ENCODE measurements at places on chromosomes 6 and 20.
A peak's percentile ranks its signal among the peaks of the same experiment; 100 is the strongest.

- DNase-seq: no peak
Observed at GRCh38 chr6:117728626-117729025, 53.4 kb downstream of the NUS1 start.

DNA sequence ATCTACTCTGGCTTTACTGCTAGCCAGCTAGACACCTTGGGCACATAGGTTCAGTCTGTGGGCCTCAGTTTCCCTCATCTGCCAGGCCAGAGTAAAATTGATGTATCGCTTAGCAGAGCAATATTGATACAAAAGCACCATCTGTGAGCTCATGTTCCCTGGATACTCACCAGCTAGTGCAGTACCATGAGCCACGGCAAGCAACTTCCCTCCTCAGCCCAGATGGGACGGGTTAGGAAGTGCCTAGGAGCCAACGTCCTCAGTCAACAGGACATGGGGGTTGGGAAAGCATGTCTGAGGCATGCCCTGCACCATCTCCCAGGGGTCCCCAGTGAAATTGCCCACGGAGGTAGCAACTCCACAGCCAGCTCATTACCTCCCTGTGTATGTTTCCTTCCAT lies 258.3 kb downstream of the ANKRD60 start:
- no peak for DNase-seq

GRCh38 chr6:17093686-17094085 lies 8.2 kb upstream of the STMND1 start:
- DNase-seq: no peak

GRCh38 chr6:139062932-139063646 lies 34.5 kb downstream of the ABRACL start:
- no peak for DNase-seq

- no peak for DNase-seq
Observed at GRCh38 chr6:28254121-28254519, 2.1 kb upstream of the ZKSCAN4 start.

DNA sequence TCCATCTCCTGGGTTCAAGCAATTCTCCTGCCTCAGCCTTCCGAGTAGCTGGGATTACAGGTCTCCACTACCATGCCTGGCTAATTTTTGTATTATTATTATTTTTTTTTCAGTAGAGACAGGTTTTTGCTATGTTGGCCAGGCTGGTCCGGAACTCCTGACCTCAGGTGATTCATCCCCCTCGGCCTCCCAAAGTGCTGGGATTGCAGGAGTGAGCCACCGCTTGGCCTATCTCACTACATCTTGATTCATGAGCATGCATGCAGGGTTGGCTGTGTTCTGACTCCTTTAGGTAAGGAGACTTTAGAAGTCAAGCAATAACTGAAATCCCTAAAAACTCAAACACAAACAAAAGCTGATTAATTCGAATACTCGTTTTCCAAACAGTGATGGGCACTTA lies 80.9 kb downstream of the GJA1 start:
- DNase-seq: no peak

DNA sequence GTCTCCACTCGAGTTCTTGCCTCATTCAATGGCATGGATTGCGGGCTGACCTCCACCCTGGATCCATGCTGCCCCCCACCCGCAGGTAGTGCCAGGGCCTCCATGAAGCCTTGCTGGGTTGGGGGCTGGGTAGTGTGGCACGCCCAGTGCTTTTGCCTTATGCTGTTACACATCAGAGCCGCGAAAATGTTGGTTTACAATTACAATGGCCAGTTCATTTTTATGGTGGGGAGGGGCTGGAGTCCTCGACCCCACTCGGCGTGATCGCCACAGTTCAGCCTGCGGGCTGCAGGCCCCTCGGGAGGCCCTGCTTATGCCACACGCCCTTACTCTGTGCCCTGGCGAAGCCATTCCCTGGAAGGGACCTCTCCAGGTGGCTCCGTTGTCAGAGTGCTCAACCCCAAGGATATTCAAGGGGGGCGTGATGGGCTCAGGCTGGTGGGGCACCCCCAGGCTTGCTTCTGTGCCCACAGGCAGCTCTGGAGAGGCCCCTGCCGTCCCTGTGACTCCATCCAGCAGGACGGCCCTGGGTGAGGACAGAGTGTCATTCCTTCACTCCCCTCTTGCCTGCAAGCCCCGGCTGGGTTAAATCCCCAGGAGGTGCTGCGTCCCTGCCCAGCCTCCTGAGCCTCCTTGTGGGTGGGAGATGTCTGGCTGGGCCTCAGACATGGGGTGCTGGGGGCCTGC lies 14.8 kb downstream of the ITPA start:
- DNase-seq: no peak

- DNase-seq: no peak
Observed at GRCh38 chr6:16265351-16266341, 27.3 kb downstream of the GMPR start.

GRCh38 chr6:20658053-20658452 lies 123.8 kb downstream of the CDKAL1 start:
- DNase-seq: no peak

- no peak for DNase-seq
Observed at GRCh38 chr6:34600101-34600500, 44.0 kb upstream of the SPDEF start.

GRCh38 chr20:48933017-48933766 lies 11.7 kb downstream of the ARFGEF2 start:
- DNase-seq: no peak

DNA sequence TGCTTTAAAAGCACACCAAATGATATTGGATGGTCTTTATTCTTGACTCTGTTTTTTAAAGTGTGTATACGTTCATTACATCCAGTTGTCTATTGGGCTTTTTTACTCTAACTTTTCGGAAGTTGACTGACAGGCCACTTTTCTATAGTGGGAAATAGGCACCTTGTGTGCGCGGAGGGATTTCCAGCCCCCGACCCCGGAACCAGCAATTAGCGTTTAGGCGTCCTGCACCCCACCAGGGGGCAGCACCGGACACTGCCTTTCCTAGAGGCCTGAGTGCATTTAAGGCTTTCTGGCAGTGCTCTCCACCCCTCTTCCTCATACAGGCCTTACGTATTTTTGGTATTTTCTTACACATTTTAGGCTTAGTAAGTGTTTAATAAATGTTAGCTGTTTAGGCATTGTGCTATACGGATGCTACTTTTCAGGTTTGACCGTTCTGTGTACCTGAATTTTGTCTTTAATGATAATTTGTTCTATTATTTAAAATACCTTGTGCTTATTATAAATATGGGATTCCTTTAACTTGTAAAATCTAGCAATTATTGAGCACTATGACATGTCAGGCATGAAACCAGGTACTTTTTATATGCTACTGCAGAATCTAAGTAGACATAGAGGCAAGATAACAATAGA lies 231.8 kb downstream of the BCKDHB start:
- DNase-seq: no peak

DNA sequence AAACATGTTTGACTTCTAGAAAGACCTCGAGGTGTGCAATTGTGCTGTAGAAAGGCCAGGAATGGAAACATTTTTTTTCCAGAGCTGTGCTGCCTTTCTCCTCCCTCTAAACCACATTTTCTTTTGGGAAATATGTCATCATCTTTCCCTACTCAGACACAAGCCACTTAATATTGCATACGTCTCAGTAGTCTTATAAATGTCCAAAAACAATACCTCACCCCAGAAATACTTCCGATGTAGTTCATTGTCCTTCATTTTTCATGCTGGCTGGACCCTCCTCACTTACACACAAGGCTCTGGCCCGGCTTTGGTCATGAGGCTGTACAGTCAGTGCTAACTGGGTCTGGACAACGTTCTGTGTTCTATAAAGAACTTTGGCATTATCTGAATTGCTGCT lies 126.4 kb downstream of the SCML4 start:
- no peak for DNase-seq

GRCh38 chr6:128763599-128764300 lies 119.2 kb upstream of the LAMA2 start:
- no peak for DNase-seq

DNA sequence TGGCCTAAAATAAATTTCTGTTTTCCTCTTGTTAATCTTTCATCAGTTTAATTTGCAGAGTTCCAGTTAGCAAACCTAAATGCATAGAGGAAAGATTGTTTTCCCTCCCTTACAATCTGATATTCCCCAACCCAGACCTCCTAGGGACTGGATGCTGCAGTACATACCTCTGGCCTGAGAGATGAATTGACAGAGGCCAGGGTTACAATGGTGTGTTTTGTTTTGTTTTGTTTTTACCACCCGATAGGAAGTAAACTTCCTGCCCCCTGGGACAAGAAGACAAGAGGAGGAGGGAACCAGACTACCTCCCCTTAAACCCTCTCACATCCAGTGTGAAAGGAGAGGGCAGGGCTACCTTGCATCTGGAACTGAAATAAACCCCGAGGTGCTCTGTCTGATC lies 319.0 kb downstream of the LRFN2 start:
- no peak for DNase-seq

GRCh38 chr6:17885889-17886576 lies 101.4 kb downstream of the KIF13A start:
- DNase-seq: no peak

DNA sequence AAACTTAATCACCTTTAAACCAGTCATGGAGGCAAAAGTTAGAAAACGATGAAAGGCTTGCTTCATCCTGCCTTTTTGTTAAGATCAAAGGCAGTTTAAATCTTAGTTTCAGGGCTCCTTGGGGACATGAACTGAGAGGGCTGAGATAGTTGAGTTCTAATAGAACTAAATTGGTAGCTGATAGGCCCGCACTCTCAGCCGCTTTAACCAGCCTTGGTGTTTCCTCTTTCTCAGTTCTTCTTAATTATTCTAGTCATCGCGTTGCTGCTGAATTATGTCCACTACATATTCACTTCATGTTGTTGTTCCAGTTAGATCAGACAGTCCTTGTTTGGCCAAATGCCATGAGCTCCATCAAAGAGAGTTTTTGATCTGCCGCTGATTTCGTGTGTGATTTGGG lies 72.5 kb downstream of the ANKS1A start:
- DNase-seq: no peak

GRCh38 chr6:169627736-169628607 lies 73.9 kb downstream of the WDR27 start:
- DNase-seq: no peak

DNA sequence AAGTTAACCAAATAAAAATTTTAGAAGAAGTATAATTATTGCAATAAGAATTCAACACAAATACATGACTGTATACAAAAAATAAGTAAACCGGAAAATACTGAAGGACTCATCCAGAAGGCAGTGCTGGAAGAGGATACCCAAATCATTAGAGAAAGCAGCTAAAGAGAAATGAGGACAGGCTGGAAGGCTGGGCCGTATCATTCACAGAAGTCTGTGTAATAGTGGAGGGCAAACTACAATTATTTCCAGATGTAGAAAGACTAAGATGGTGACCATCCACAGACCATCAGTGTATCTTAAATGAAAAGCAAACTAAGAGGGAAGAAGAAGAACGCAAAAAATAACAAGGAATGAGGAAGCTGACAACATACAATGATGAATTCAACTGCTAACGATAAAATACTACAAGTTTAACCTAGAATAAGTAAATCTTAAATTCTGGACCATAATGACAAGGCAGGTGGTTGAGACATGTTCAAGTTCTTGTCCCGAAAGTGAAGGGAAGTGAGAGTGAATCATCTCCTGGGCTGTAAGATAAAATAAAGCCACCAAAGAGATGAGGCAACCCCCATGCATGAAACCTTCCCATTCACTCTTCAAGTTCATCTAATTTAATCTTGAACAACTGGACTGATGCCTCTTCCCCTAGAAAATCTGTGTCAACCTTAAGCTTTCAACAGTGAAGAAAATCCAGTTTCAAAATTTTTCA lies 71.5 kb downstream of the SLC23A2 start:
- peak; percentile 51 for DNase-seq

DNA sequence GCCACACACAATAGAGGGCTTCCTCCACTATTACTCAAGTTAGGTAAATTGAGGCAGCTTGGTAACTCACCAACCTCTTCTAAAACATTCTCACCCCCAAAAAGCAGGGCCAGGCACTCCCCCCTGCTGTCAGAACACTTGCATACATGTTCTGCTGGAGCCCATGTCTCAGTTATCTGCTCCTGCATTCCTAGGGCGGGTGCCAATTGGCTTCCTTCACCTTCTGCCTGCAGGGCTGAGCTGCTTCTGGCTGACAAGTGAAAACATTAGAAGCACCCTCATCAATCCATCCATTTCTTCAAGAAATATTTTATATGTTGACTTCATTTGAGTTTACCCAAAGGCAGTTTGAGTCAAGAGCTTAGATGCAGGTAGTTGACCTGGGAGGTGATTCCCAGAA lies 4.5 kb upstream of the ENTPD6 start:
- no peak for DNase-seq

GRCh38 chr6:159720708-159721107 lies 6.6 kb upstream of the WTAP start:
- no peak for DNase-seq

- DNase-seq: no peak
Observed at GRCh38 chr6:53258774-53259155, 90.0 kb downstream of the ELOVL5 start.

DNA sequence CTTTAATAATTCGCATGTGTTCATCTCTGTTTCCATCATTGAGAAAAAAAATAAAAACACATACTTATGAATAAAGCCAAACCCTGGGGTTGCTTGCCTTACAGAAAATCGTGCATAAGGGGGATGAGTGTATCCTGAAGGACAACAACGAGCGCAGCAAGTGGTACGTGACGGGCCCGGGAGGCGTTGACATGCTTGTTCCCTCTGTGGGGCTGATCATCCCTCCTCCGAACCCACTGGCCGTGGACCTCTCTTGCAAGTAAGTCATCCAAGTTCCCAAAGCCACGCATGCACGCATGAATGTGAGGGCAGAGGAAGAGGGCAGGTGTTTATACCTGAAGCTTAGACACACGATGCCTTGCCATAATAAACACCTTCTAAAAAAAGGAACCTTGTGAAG lies 20.9 kb upstream of the SNRNP48 start:
- DNase-seq: no peak

DNA sequence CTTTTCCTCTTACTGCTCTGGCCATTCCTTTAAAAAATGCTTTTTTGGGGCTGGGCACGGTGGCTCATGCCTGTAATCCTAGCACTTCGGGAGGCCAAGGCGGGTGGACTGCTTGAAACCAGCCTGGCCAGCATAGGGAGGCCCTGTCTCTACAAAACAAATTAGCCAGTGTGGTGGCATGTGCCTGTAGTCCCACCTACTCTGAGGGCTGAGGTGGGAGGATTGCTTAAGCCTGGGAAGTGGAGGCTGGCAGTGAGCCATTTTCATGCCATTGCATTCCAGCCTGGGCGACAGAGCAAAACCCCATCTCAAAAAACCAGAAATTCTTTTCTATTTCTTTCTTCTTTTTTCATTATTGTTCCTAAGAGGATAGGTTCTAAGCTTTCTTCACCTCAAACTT lies 36.9 kb upstream of the RNF144B start:
- DNase-seq: no peak

GRCh38 chr6:72324591-72324990 lies 297.3 kb upstream of the KCNQ5 start:
- no peak for DNase-seq
